ENCODE measurements at places on chromosomes 4 and X.

GRCh38 chr4:31298737-31299136 lies 578.6 kb downstream of the PCDH7 start:
- DNase-seq: no peak

DNA sequence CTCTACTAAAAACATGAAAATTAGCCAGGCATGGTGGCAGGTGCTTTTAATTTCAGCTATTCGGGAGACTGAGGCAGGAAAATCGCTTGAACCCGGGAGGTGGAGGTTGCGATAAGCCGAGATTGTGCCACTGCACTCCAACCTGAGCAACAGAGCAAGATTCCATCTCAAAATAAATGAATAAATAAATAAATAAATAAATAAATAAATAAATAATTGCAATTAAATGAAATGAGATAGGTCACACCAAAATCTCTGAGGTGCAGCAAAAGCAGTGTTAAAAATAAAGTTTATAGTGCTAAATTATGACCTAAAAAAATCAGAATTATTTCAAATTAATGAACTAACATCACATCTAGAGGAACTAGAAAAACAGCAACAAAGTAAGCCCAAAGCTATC lies 13.6 kb upstream of the CYLC1 start:
- no peak for DNase-seq

DNA sequence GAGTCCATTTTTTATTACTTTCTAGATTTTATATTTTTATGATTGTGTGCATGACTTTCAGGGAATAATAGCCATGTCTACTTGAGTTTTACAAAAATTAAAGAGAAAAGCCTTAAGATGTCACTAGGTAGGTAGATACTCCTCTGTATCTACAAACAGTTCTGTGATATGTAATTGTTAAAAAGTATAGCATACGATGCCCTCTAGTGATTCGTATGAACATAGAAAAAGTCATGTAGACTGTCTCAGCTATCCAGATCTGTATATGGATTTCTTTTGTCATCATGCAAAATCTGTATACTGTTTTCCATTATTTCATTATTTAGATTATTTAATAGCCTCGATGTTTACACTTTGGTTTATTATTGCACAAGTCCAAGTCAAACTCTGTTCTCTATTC lies 856.6 kb downstream of the CENPC start:
- DNase-seq: peak; percentile 77

GRCh38 chrX:153573984-153574383 lies 25.0 kb downstream of the CCNQ start:
- DNase-seq: no peak

DNA sequence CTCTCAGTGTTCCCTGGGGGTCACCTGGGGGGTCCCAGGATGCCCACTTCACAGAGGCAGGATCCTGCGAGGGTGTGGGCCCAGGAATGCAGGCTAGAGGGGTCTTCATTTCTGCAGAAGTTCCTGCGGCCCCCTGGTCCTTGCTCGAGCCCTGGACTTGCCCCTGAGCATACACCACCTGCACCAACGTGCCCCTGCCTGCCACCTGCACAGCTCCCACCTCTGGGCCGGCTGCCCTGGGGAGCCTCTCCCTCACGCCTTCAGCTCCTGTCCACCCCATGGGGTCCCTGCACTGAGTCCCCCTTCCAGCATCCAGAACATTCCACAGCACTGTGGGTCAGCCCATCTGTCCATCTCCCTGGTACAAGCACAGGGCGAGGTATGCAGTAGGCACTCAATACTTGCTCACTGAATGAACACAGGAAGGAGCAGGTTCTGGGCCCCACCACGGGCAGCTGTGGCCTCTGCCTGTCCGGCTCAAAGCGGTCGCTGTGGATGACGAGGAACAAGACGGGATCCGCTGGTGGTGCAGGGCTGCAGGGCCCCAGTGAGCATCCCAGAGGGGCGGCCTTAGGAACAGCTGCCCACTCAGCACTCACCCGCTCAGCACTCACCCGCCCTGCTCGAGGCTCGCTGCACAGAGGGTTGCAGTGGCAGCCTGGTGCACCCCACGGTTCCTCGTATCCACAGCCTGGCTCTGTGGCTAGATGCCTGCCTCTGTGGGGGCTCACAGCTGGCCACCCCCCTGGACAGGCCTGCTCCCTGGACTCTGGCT lies 70.5 kb upstream of the MXD4 start:
- no peak for DNase-seq

DNA sequence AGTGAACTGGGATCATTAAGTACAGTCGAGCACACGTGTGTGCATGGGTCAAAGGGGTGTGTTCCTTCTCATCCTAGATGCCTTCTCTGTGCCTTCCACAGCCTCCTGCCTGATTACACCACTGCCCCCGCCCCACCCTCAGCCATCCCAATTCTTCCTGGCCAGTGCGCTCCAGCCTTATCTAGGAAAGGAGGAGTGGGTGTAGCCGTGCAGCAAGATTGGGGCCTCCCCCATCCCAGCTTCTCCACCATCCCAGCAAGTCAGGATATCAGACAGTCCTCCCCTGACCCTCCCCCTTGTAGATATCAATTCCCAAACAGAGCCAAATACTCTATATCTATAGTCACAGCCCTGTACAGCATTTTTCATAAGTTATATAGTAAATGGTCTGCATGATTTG lies 22.3 kb downstream of the SLC34A2 start:
- no peak for DNase-seq

DNA sequence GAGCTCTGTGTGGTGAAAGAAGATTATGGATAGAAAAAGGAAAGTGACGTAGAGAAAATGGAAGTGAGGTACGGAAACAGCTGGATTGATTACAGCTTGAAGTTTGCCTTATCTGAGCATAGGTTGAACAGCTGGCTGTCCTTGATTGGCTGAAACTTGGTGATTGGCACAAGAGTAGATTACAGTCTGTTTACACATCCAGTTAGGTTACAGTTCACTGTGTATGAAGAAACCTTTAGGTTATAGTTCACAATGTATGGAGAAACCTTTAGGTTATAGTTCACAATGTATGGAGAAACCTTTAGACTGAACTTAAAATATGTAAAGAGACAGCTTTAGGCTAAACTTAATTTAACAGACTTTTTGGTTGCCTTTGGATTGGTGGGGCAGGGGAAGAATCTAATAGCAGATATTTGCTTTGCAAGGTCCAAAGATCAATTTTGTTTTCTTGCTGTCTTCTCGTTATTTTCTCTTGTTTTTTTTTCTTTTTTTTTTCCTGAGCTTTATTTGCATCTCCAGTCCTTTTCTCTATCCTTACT lies 15.6 kb upstream of the ART3 start:
- no peak for DNase-seq

DNA sequence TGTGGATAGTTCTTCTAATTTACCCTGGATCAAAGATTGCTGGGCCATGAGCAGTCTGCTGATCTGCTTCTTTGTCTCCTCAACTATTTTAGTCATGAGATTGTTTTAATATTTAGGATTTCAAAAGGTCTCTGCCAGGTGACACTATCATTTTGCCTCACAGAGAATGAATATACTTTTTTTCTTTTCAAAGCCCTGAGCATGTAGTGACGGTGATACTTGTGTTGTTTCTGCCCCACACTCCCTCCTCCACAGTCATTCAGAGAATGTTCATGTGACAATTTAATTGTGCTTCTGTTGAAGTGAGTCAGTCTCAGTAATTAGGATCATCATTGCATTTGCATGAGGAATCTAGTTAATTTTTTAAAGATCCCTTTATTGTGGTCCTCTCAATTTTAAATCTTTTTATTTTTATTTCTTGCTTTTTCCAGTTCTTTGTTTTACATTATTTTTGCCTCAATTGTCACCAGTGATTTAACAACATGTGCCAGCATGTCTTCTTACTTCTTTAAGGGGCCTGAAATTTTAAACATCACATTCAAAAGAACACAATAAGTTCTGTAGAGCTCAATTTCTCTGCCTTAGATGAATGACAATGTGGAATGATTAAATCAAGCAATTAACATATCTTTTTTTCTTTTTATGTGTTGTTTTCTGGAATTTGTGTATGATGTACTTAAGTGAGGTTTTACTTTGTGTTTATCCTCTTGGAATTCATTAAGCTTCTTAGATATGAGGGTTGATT lies 12.3 kb downstream of the MMRN1 start:
- DNase-seq: no peak

DNA sequence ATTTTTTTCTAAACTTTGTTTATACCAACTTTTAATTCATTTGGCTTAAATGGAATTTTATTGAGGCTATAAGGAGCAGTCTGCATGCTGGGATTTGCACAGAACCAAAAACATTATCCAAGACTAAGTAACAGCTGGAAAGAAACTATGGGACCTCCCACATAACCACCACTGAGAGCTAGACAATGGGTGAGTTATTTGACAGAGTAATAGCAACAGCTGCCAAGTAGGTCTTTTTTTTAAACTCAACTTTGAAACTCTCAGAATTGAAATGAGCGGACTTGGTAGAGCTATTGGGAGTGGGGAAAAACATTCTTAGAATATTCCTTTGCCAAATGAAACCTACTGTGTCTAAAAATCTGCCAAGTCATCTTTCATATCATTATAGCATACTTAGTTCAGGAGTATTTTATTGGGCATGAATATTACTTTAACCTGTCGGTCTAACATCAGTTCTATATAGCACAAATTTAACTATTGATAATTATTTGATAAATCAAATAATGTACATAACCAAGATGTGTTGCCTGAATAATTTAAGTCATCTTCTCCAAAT lies 1428.0 kb downstream of the PCDH7 start:
- DNase-seq: peak; percentile 71

GRCh38 chr4:144223661-144224060 lies 83.1 kb upstream of the GYPA start:
- DNase-seq: peak; percentile 35

GRCh38 chrX:39481621-39482020 lies 616.1 kb downstream of the BCOR start:
- DNase-seq: no peak

All from fibroblast of skin of scalp (primary cell).